HT1080 (cell line): ENCODE measurements at places on chromosomes 1 and 21. TPM values are rescaled to one million over a fixed set of nuclear protein-coding genes. Genes with fewer than 3 reads are reported as not detected.

The OR2AK2 gene
- total RNA-seq: not detected in 2 replicates

The CAPN9 gene
- not detected in 2 replicates for total RNA-seq

The OLFML2B gene
- total RNA-seq: 1.1 and 2.2 TPM in 2 replicates

The UBQLN4 gene
- 36.0 and 43.9 TPM in 2 replicates for total RNA-seq

The PSRC1 gene
- 62.1 and 65.2 TPM in 2 replicates for total RNA-seq

The SPRR1B gene
- not detected in 2 replicates for total RNA-seq

The ERVH48-1 gene
- total RNA-seq: not detected in 2 replicates

The RNU1-3 gene
- total RNA-seq: under 0.01 TPM in 1 of 2 replicates, not detected in the other
